ENCODE measurements at places on chromosomes 2 and 18. TPM values are rescaled to one million over a fixed set of nuclear protein-coding genes. Genes with fewer than 3 reads are reported as not detected.

The LOXHD1 gene
- total RNA-seq, result 0.38 TPM

The PRKAG3 gene
- 0.23 TPM for total RNA-seq

The TWIST2 gene
- 18.6 TPM for total RNA-seq

The OTOS gene
- not detected for total RNA-seq

The CDH7 gene
- total RNA-seq, result not detected

The DHRS9 gene
- total RNA-seq, result 0.93 TPM

- no peak for DNase-seq
These were observed 88.5 kb downstream of the DYNAP start for GRCh38 chr18:54679318-54680149.

DNA sequence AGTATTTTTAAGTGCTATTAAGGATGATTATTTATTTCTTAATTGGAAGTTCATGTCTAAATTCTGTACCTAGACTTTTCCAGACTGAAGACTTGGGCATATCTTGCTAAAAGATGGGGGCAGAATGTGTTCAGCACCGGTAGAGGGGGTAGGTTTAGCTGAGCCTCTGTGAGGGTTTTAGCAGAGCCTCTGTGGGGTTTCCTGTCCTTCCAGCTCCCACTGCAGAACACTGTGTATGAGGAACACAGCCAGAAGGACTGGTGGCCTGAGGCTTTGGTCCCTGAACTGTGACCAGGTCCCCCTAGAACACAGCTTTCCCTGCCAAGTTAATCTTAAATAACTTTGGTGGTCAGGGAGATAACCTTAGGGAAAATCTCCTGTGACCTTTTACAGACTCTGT, 123.4 kb upstream of the EPC2 start:
- no peak for DNase-seq

DNA sequence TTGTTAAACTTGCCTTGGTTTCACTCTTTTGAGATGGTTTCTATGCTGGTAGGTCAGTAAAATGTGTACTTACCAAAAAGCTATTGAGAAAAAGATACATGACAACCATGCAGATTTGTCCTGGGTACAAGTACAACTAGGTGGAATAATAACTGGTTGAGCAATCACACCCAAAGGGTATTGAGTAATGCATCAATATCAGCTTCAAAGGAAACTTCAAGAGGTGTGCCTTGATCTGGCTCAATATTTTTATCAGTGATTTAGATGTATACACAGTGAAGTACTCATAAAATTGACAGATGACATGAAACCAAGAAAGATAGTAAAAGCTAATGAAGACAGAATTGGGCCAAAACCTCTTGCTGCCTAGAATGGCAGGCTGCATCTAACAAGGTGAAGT, 21.7 kb upstream of the GALNT1 start:
- no peak for DNase-seq

- DNase-seq, result no peak
These were observed 606.5 kb downstream of the CPS1 start for GRCh38 chr2:211162911-211163310.

DNA sequence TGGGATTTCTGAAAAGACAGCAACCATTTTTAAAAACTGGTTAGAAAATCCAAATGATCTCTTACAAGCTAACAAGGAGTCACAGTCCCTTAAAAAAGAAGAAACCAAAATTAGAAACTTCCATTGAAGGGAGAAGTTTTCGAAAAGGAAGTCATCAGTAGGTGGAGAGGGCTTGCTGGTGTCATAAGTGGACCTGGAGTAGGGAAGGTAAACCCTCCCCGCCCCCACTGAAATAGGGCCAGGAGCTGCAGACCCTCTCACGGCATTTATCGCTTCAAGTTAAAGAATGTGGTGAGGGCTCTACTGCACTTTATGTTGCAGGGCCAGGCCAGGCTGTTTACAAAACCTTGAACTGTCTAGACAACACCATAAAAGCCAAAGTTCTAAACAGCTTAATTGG, 2.9 kb downstream of the HOXD11 start:
- no peak for DNase-seq

DNA sequence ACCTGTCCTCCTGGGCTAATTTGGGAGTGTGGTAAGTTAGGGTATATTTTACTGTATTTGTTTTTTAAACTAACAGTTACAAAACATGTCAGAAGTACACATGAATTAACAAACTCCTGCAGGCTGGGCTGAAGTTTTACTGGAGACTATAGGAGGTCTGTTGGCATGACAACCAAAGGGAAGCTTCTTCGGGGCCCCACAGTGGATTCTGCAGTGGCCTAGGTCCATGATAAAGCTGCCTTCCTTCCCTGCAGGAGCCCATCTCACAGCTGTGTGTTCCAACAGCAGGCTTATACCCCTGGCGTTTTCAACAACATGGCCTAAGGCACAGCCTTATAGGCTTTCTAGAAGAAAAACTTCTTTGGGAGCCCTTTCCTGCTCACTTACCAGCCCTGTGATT, 128.0 kb upstream of the SETBP1 start:
- DNase-seq, result no peak

GRCh38 chr2:20647738-20648137, 3.2 kb downstream of the HS1BP3 start:
- no peak for DNase-seq

- no peak for DNase-seq
These were observed 250.7 kb downstream of the VAPA start for GRCh38 chr18:10164271-10165071.

DNA sequence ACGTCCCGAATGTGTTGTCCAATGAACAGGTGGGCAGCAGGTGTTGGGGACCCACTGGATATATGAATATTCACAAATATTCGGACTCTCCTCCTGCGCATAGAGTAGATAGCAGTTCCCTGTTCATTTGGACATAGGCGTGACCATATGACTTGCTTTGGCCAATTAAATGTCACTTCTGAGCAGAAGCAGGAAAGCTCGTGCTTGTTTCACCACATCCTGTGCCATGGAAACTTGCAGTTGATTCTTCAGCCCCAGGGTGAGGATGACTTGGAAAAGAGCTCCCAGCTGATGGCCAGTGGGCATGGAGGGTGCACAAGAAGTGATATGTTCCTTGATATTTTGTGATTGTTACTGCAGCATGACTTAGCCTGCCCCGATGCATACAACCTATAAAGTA, 52.6 kb downstream of the PTPRM start:
- DNase-seq, result no peak

DNA sequence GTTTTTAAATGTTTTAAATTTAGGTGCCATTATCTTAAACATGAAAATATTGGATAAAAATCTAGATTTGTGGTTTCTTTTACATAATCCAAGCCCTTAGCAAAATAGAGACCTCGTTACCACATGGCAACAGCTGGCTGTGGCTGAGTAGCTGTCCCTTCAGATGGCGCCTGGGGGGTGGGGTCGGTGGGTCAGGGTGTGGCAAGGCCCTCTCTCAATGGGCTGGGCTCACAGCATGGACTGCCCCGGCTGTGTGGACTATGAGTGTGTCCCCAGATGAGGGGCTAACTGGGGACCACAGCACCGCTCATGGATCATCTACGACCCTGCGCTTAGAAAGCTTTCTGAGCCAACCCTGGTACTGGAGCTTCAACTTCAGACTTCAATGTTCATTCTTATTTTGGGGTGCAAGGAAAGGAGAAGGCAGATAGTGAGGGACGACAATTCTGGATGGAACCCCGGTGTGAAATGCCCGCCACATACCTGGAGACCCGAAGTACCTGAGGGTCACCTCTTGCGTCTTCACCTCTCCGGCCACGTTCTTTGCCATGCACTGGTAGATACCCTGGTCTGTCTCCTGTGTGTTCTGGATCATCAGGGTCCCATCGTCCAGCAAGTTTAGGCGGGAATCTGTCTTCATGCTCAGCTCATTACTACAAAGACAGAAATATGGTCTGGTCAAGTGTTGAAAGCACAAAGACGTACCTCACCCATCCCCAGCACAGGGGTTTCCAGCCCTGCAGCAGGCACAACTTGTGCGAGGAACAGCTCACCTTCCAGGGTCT, 71.0 kb downstream of the PXDN start:
- peak; percentile 62 for DNase-seq

DNA sequence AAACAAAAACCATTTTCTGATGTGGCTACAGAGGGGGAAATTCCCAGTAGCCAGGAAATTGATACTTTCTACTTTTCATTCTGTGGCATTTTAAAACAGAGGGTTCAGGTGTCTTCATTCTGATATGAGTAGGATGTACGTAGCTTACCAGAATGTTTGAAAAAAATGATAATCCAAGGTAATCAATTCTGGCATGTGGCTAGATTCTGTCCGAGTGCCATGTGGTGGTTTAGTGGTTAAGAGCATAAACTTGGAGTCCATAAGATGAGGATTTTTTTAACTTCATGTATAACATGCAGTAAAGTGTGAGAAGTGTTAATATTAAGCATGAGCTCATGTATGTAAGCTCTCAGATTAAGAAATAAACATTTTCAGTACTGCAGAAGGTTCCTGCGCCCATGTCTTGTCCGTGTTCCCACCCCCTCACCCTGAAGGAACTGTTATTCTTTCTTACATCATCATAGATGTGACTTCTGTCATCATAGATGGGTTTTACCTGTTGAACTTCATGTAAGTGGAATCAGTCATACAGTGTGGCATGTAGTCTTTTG, 4.5 kb downstream of the B3GNT2 start:
- DNase-seq, result no peak

- DNase-seq, result no peak
These were observed 102.7 kb downstream of the CDCA7 start for GRCh38 chr2:173457366-173457765.

GRCh38 chr2:49359721-49360406, 205.5 kb upstream of the FSHR start:
- no peak for DNase-seq
